HFF-Myc (cell line): ENCODE measurements at places on chromosomes 12 and 14.

DNA sequence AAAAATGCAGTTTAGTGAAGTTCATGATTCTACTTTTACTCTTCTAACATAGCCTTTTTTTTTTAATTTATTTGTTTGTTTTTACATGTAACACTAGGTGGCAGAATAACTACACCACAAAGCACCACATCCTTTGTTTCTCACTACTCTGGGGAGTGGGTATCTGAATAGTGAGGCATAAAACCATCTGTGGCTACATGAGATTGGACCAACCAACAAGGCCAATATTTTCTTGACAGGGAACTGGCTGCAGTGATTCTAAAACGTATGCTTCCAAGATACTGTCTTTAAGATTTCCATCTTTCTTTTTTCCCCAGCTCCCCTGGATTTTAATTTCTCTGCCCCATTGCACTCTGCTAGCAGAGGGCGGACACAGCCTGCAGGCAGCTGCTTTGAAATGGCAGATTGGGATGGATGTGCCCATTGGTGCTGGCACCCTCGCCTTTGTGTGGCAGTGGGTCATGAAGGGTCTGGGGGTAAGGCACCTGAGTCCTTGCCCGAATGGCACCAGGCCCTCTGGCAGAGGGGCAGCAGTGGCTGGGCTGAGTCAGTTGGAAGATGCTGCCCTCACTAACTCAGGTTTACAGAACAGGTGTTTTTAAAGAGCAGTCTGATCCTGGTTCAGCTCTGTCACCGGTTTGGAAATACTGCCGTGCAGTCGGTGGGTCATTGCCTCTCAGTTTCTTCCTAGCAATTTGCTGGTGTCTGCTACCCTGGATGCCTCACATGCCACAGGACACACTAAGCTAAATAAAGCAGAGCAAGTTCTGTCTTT lies 429.1 kb downstream of the RAD51B start:
- DNase-seq: peak; percentile 81

- DNase-seq: peak; percentile 68
These were observed 1.3 kb downstream of the GPR137C start for GRCh38 chr14:52553671-52554575.

DNA sequence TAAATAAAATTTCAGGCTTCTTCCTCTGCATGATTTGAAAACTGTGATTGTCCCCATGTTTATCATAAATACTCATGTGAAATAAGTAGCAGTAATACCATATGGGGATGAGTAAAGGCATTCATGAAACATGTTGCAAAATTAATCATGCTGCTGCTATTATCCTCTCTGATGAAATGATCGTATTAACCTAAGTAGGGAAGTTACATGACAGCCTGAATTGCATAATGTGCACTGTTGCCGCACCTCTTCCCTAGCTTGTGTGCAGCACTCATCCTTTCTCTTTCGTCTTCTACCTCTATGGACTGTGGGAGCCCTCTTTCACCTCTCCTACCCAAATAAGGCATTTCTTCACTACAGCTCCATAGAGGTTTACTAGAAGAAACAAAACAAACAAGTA lies 367.6 kb downstream of the SOX5 start:
- DNase-seq: no peak

DNA sequence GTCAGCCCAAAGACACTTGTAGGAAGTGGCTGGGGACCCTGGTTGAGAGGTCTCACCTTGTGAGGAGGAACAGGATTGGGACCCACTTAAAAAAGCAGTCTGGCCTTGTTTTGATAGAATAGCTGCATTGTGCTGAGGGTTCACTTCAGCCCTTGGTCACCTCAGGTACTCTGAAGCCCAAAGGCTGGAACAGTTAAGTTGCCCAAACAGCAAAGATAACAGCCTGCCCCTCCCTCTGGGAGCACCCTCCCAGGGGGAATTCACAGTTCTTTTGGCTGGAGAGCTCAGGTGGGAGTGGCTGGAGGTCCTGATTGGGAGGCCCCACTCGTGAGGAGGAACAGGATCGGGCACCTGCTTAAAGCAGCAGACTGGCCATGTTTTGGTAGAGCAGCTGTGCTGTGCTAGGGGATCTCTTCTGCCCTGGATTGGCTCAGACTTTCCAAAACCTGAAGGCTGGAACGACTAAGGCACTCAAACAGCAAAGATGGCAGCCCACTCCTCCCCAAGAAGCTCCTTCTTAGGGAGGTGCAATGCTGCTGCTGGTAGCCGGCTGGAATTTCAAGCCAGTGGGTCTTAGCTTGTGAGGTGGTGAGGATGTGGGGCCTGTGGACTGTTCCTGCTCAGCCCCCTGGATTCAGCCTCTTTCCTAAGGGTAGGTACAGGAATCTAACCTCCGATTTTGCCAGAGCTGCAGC lies 143.8 kb upstream of the SLC38A2 start:
- DNase-seq: no peak

GRCh38 chr14:66758031-66758613 lies 250.2 kb downstream of the GPHN start:
- DNase-seq: no peak

GRCh38 chr12:94538318-94538717 lies 78.7 kb upstream of the CEP83 start:
- no peak for DNase-seq

DNA sequence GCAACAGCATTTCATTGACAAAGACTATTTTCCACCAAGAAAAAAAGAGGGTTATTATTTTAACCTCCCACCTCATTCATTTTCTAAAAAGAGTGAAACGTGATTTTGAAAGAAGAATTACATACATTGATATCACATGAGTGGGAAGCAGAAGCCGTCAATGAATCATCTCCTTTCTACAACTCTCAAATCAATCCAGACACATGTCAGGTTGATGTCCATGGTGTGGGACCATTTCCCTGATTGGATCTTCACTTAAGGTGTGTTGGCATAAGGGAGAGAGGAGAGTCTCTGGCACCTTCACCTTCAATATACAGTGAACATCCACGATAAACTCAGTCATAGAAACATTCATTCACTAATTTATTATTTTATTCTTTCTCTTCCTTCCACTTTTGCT lies 1095.1 kb downstream of the BCL11B start:
- no peak for DNase-seq

DNA sequence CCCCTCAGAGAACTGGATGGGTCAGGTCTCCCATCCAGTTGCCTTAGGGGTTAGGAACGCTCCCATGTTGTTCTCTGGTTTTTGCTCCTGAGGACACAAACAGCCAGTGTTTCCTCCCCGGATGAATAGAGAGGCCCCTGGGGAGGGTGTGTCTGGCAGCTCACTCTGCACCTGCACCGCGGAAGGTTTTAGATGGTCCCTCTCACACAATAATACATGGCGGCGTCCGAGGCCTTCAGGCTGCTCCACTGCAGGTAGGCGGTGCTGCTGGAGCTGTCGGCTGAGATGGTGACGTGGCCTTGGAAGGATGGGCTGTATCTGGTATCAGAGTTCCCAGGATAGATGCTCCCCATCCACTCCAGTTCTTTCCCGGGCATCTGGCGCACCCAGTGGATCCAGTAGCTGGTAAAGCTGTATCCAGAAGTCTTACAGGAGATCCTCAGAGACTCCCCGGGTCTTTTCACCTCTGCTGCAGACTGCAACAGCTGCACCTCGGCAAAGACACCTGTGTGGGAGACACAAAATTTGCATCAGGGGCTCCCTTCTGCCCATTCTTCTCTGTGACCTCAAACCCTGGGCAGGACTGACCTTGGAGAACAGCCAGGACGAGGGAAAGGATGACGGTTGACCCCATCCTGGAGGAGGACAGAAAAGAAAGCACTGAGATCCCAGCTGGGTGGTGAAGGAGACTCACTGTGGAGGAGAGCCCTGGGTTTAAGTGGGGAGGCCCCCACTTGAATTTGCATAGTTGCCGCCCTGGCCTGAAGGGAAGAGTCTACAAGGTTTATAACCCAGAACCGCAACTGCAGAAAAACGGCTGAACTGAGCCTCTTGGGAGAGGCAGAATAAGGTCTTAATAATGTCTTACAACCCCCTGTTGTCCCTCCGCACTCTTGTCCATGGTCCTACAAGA lies 1324.8 kb downstream of the TMEM121 start:
- no peak for DNase-seq

GRCh38 chr12:30016540-30017055 lies 232.9 kb upstream of the TMTC1 start:
- DNase-seq: no peak

GRCh38 chr14:64926398-64926995 lies 12.2 kb downstream of the CHURC1 start:
- no peak for DNase-seq

- peak; percentile 42 for DNase-seq
These were observed 32.8 kb downstream of the RBM19 start for GRCh38 chr12:113933201-113933786.

- no peak for DNase-seq
These were observed 3.7 kb upstream of the FERMT2 start for GRCh38 chr14:52954346-52955214.

GRCh38 chr14:25896777-25897176 lies 701.1 kb downstream of the NOVA1 start:
- no peak for DNase-seq

DNA sequence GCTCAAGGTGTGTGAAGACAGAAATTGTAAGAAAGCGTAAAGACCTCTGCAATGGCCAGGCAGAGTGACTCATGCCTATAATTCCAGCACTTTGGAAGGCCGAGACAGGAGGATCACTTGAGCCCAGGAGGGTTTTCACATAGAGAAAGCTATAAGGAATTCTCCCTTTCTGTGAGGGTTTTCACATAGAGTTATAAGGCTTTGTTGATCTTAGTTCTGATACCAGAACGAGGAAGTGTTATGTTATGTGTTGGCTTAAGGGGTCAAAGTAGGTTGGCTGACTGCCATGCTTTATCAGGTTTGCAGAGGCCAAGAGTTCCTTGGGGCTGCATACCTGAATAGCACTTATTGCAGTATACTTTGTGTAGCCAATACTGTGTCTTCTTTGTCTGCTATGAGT lies 139.1 kb downstream of the ERC1 start:
- no peak for DNase-seq

DNA sequence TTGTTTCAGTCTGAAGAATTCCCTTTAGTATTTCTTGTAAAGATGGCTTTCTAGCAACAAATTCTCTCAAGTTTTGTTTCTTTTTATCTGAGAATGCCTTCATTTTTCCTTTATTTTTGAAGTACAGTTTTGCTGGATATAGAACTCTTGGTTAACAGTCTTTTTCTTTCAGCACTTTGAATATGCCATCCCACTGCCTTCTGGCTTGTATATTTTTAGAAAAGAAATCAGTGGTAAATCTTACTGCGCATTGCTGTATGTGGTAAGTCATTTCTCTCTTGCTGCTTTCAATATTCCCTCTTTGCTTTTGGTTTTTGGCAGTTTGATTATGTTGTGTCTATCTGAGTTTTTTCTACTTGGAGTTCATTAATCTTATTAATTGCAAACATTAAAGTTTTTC lies 16.8 kb upstream of the PPM1A start:
- no peak for DNase-seq

DNA sequence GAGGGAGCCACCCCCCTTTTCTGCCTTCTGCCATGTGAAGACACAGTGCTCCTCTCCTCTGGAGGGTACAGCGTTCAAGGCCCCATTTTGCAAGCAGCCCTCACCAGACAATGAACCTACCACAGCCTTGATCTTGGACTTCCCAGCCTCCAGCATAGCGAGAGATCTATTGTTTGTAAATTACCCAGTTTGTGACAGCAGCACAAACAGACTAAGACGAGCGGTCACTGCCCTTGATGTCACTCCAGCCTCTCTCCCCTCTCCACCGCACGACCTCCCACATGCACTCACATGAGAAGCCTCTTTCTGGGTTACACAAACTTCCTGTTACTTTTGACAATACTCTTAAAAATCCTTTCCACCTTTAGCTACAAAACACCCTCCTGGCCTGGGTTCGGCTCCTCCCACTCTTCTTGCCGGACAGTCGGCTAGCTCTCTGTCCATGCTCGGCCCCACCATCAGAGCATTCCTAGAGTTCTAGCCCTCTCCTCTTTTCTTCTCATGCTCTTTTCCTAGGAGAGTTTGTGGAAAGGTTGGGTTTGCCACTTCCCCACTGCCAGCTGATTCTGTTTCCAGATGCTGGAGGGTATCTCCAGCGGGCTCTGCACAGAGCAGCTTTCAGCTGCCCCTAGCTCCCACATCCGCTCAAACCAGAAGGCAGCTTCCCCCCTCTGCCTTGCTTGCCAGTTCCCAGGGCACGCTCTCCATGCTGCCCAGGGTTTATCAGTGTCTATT lies 124.3 kb downstream of the FOXN3 start:
- DNase-seq: no peak

- DNase-seq: no peak
These were observed 7.8 kb downstream of the GALNT6 start for GRCh38 chr12:51383269-51383905.

- no peak for DNase-seq
These were observed 904.4 kb downstream of the GALC start for GRCh38 chr14:87088588-87088987.

DNA sequence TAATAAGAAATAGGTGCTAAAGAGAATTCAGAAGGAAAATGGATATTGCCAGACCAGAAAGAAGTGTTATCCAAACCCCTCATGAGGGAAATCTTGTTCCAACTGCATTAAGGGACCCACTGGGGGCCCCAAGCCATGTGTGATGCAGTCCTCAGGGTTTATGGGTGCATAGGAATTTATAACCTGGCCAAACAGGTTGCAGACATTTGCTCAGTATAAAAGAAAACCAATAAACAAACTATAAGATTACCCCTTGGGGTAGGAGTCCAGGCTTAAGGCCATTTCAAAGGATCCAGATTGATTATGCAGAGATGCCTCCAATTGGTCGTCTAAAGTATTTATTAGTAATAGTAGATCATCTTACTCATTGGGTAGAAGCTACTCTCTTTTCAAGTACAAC lies 240.9 kb upstream of the DIO3 start:
- DNase-seq: no peak

- DNase-seq: no peak
These were observed 8.2 kb upstream of the HOXC6 start for GRCh38 chr12:54019924-54020590.

DNA sequence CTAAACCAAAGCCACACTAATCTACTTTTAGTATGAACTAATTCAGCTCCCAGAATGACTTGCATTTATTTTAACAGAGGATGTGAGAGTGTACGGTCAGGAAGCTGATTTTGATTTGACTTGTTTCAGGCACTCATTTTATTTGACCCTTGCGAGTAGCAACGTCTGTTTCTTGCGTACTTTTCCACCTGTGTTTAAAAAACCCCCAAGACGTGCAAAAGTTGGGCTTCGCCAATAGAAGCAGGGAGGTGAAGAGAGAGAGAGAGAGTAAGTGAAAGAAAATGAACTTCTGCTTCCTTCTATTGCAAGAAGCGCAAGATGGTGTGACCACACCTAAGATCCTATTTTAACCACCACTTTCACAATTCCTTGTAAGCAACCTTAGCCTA lies 6.7 kb upstream of the SLC15A4 start:
- no peak for DNase-seq

DNA sequence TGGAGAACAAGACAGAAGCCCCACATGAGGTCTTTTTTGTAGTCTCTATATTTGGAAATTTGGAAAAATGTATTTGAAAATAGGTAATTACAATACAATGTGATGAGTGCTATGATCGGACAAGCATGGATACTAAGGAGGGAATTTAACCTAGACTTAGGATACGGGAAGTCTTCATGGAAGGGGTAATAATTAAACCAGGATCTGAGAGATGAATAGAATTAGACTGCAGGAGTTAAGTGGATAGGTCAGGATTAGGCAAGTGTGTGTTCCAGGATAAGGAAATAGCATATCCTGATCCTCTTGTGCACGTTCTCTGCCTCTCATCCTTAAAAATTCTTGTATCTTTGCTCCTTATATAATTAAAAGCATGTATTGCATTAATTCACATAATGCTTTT lies 223.3 kb upstream of the PRICKLE1 start:
- DNase-seq: no peak

GRCh38 chr14:67365476-67365875 lies 5.3 kb downstream of the EIF2S1 start:
- DNase-seq: no peak

GRCh38 chr14:56310643-56311042 lies 192.4 kb downstream of the PELI2 start:
- no peak for DNase-seq

- DNase-seq: no peak
These were observed 7.8 kb upstream of the PLXNC1 start for GRCh38 chr12:94140556-94140955.
